Fibroblast of villous mesenchyme (primary cell): ENCODE measurements at places on chromosomes 12 and 14. TPM values are rescaled to one million over a fixed set of nuclear protein-coding genes. Genes with fewer than 3 reads are reported as not detected.

DNA sequence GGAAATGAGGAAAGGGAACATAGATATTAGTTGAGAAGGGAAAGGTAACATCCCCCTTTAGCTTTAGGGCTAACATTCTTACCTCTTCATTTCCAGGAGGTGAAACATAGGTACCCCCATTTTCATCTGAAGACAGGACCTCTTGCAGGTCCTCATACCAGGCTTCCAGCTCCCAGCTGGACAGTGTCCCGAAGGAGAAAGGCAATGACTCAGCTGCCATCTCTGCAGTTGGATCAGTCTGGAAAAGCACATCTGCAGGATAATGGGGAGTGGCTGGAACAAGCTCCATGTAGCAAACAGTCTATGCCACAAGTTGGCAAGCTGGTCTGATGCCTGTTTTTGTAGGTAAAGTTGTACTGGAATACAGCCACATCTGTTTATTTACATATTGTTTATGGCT lies 3.1 kb downstream of the DDIT3 start:
- DNase-seq = peak; percentile 61

DNA sequence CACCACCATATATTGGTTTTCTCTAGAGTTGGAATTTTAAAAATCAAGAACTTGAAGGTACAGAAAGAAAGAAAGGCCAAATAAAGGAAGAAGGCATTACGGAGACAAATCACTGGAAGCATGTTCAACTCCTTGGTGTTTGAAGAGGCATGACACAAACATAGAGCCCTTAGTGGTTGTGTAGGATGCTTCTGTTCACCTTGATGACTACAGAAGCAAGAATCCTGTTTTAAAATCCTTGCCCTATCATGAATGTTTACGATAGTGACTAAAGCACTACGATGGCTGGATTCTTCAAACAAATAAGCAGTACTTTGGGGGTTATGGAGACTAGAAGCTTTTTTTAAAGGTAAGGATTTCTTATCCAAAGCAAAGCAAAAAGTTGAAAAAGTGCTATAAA lies 10.3 kb upstream of the ISM2 start:
- no peak for DNase-seq

Gene CRIP2
- total RNA-seq = 8.6 and 18.0 TPM in 2 replicates

Gene BEST3
- under 0.01 TPM in 1 of 2 replicates, not detected in the other for total RNA-seq

Gene ARID2
- total RNA-seq = 19.3 and 25.0 TPM in 2 replicates
